ENCODE measurements at places on chromosomes 11 and 22.

- no peak for DNase-seq
Measured at GRCh38 chr11:117696540-117696939, 100.5 kb downstream of the DSCAML1 start.

- DNase-seq, result no peak
Measured at GRCh38 chr11:123264431-123264780, 69.4 kb upstream of the CLMP start.

DNA sequence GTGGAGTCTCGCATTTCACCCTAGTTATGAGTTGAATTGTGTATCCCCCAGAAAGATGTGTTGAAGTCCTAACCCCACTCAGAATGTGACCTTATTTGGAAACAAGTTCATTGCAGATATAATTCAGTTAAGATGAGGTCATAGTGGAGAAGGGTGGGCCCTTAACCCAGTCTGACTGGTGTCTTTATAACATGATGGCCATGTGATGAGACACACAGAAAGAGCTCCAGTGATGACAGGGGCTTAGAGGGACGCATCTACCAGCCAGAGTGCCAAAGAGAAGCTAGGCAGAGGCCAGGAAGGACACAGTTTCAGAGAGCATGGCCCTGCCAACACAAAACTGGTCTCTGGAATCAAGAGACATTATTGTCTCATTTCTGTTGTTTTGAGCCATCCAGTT, 50.3 kb downstream of the LARGE1 start:
- DNase-seq, result no peak

- DNase-seq, result no peak
Measured at GRCh38 chr22:37290737-37291136, 8.4 kb downstream of the CYTH4 start.

DNA sequence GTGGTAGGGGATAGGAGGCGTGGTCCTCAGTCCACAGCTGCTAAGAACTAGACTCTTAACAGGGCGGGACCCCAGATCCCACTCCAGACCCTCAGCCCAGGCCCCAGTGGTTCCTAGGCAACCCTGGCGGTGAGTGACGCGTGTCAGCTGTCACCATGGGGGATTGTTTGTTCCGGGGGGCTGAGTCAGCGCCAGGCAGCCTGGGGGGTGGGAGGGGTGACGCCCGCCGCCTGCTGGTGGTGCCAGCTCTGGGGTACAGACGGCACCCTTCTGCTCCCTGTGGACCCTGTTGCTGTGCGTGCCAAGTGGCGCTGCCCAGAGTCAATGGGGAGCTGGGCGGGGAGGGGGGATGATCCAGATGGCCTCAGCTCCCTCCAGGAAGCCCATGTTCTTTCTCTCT, 2.5 kb downstream of the CNIH2 start:
- no peak for DNase-seq

DNA sequence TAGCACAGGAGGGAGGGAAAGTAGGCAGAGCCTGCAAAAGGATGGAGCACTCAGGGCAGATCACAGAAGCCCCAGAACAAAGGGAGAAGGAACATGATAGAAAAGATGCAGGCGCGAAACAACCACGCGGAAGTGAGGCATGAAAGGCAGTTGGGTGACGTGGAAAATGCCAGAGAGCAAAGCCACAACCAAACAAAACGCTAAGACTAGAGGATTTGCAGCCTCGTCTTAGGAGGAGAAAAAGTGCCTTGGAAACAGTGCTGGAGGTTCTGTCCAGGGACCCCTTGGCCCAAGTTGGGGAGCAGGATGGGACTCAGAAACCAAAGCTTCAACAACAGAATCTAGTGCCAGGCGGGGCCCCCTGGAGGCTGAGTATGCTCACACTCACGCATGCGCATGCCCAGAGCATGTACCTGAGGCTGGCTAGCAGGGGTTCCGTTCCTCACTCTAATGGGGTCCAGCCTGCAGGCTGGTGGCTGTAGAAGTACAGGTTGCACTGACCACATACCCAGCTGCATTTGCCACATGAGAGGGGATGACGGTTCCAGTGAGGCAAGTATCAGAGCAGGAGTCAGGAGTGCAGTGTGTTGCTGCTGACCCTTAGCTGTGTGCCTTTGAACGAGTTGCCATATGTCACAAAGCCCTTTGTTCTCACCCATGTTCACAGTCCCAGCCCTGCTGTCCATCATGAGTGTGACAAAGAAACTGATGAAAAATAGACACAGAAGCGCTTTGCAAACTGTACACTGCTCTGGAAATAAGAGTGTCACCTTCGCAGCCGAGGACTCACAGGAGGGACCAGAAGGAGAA, 568.6 kb upstream of the CADM1 start:
- DNase-seq, result no peak

DNA sequence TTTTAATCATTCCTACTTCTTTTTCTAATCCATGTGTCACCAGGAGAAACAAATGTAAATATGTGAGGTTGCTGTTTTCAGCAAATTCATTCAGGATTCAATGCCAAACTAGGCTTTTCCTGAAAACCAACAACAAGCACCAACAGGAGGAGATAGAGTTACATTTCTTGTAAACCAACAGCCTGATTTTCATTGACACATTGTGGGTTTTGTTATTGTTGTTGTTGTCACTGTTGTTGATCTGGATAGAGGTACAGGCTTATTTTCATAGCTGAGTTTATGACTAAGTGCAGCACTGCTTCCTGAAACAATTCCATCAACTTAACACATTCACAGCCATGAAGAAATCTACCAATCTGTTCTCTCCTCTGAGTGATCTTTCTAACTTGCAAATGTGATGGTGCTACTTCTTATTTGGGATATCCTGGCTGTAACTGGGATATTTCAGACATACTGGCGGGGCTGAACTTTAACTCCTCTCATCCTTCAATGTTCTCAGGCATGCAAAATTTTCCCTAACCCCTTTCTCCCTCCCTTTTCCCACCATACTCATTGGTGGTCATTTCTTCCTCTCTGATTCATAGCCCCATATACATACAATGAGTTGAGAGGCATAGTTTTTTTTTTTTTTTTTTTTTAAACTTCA, 65.5 kb downstream of the ME3 start:
- no peak for DNase-seq

GRCh38 chr11:64011371-64011770, 24.4 kb upstream of the FLRT1 start:
- DNase-seq, result no peak

DNA sequence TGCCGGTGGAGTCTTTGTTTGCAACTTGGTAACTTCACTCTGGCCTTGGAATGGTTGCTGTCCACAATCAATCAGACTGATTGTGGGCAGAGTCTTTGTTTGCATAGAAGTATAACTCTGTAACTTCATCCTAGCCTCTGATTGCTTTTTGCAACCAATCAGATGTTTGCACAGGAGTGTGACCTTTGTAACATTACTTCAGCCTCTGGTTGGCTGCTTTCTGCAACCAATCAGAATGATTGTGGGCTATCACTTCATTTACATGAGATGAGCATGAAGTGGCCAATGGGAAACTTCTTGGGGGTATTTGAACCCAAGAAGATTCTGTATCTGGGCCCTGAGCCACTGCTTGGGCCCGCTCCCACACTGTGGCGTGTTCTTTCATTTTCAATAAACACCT, 79.6 kb upstream of the CLDN5 start:
- DNase-seq, result no peak

DNA sequence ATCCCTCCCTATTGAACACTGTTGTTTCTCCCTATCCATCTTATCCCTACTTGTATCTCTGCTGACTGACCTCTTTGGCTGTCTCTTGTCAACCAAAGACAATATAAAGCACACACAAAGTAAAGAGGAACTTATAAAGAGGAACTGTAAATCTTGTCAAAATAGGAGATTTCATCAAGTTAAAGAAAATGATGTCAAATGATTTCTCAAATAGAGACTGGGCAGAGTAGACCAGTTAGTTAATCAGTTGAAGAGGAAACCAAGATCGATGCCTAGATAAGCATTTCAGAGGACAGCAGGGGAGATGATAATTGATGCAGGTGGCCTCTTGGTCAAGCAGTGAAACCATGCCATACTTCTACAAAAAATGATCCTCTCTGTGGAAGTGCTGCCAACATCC, 22.7 kb downstream of the KCNQ1OT1 start:
- no peak for DNase-seq

- no peak for DNase-seq
Measured at GRCh38 chr11:15670520-15671070, 555.9 kb downstream of the INSC start.

DNA sequence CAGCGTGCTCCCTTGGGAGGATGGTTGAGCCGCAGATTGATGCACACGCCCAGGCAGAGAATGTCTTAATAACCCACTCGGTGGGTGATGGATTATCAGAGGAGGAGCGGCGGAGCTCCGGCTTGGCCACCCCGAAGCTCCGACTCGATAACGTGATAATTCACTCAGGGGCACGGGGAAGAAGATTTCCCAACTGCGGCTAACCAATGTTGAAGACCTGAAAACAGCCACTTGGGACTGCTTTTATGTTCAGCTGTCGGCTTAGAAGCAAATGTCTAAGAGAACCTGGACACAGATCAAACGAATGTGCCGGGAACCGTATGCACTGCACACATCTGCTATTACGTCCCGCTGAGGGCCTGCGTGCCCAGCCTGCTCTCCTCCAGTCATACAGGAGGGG, 206.8 kb upstream of the CADM1 start:
- DNase-seq, result no peak
